ENCODE measurements at places on chromosomes 3 and 15.

- H3K4me1 ChIP-seq = no peaks in the 10 kb centered on the region
- H3K27me3 ChIP-seq = no peaks in the 10 kb centered on the region
- no peak overlapping the region for H3K27ac ChIP-seq
- H3K4me3 ChIP-seq = no peak overlapping the region
- DNase-seq = no peak
Observed at GRCh38 chr15:95134431-95135110, 903.2 kb downstream of the MCTP2 start.

DNA sequence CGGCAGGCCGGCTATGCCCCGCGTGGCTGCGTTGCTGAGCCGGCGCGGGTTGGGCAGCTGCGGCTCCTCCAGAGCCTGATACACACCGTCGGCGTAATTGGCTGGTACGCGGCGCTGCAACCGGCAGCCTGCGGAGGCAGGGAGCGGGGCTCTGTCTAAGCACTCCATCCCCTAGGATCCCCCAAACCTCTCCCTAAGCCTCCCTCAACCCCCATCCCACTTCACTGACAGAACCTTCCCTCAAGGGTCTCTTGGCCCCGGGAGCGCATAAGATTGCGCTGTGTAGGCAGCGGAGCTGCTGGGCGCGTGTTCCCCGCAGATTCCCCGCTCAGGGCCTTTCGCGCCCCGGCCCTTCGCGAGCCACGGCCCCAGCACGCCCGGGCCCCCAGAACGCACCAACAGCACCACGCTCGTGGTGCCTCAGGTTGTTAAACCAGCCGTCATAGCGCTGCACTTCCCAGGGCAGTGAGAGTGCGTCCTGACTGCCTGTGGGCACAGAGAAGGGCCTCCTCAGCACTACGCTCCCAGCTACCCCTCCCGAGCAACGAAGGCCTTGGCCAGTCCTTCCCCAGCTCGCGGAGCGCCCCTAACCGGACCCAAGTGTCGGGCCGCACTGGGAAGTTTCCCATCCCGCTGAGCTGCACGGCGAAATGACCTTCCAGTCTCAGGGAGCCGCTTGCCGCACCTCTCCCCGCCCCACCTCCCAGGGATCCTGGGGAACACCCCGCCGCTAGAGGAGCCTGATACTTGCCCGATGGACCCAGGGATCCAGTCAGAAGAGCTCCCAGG is 1.2 kb downstream of the DUOX2 start:
- no peaks in the 10 kb centered on the region for H3K36me3 ChIP-seq
- no peak overlapping the region for H3K4me3 ChIP-seq
- H3K4me1 ChIP-seq = peaks cover 52% of the 10 kb centered on the region

- no peak overlapping the region for H3K4me3 ChIP-seq
- no peaks in the 10 kb centered on the region for H3K4me1 ChIP-seq
- no peak for DNase-seq
- no peaks in the 10 kb centered on the region for H3K27me3 ChIP-seq
Observed at GRCh38 chr15:35583863-35584528, 38.0 kb upstream of the DPH6 start.

GRCh38 chr3:129705274-129705673 is 98.8 kb upstream of the PLXND1 start:
- H3K4me3 ChIP-seq = no peak overlapping the region
- no peak overlapping the region for H3K27ac ChIP-seq
- H3K4me1 ChIP-seq = no peaks in the 10 kb centered on the region
- DNase-seq = no peak
- no peaks in the 10 kb centered on the region for H3K27me3 ChIP-seq

DNA sequence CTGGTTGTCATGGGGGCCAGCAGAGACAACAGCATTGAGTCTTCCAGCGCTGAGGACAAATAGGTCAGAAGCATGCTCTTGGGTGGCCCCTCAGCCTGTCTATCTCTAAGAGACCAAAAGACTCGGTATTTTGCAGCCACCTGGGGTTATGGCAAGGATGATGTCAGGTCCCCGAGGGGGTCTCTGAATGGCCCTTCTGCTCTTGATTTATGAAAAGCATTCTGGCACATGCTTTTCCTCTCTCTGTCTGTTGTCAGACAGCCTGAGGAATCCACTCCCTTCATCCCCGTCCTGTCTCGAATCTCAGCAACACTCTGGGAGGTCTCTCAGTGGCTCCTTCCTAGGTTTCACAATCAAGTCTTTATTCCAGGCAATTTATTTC is 156.6 kb upstream of the RGMA start:
- H3K36me3 ChIP-seq = no peaks in the 10 kb centered on the region
- H3K4me1 ChIP-seq = no peaks in the 10 kb centered on the region
- DNase-seq = no peak
- no peak overlapping the region for H3K4me3 ChIP-seq
- no peaks in the 10 kb centered on the region for H3K27me3 ChIP-seq

GRCh38 chr3:128824132-128824850 is 55.1 kb upstream of the ACAD9 start:
- H3K4me1 ChIP-seq = no peaks in the 10 kb centered on the region
- no peaks in the 10 kb centered on the region for H3K27me3 ChIP-seq
- DNase-seq = no peak
- peaks cover 1% of the 10 kb centered on the region for H3K36me3 ChIP-seq
- H3K4me3 ChIP-seq = no peak overlapping the region

DNA sequence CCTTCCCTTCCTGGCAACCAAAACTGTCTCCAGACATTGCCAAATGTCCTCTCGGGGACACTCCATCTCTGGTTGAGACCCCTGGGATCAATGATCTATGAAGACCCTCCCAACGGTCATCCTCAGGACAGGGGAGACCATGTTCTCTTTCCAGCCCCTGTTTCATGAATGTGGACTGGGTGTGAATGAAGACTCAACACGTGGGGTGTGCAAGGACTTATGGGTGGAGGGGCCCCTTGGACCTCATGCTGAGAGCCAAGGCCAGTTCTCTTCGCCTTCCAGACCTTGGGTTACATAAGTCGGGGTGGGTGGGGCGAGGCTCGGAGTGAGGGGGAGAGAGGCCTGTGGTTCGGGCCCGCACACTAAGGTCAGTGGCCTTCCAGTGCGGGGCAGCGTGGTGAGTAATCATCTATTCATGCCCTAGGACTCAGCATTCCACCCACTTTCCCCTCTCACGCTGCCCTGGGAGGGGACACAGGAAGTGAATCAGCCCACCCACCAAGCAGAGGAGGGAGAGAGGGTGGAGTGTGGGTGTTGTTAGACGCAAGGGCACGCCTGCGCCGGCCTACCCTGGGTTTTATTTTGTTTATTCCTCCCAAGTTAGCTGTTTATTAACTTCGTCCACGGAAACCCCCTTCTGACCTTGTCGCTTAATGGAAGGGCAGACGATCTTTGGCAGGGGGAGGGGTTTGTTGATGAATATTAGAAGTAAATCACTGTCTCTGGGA is 6.7 kb downstream of the PAQR5 start:
- peaks cover 14% of the 10 kb centered on the region for H3K27me3 ChIP-seq
- H3K27ac ChIP-seq = no peak overlapping the region
- no peaks in the 10 kb centered on the region for H3K4me1 ChIP-seq

DNA sequence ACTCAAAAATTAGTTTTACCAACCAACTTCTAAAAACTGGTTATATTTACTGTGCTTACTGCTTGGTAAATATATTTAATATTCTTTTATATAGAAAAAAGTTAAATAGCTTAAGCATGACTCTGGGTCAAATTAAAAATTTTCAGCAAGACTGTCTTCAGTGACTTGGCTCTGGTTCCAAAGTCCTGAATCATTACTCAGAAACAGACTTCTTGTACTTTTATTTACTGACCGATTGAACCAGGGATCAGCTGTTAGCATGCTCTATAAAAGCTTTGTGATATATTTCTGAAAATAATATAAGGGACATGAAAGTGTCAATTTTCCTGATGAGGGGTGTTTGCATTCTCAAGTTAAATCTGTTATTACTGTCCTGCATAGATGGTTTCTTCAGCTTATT is 164.3 kb downstream of the MCTP2 start:
- DNase-seq = no peak
- H3K27me3 ChIP-seq = no peaks in the 10 kb centered on the region
- no peaks in the 10 kb centered on the region for H3K4me1 ChIP-seq
- H3K36me3 ChIP-seq = peaks cover 4% of the 10 kb centered on the region
- no peak overlapping the region for H3K27ac ChIP-seq

DNA sequence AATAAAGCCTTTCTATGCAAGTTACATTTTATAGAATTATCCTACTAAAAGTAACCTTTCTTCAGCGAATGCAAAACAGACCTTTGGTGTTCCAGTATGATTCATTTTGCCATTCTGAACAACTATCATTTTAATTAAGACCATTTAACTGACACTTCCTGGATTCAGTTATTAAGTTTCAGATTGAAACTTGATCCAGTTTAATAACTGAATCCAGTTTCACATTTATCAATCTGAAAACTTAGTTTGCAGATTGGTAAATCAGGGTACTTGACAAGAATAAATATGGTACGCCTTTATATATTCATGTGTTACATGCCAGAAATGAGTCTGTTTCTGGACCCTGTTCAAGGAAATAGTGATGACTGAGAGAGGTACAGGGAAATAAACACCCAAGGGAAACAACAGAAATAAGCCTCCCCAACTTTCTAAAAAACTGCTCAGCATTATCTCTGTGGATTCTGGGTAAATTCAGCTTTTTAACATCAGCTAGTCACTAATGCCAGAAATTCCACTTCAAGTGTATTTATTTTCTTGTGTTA is 23.3 kb upstream of the NFKBIZ start:
- peaks cover 31% of the 10 kb centered on the region for H3K4me1 ChIP-seq
- H3K27ac ChIP-seq = peak overlapping the region; percentile 93
- H3K4me3 ChIP-seq = no peak overlapping the region
- H3K36me3 ChIP-seq = peaks cover 10% of the 10 kb centered on the region
- H3K27me3 ChIP-seq = no peaks in the 10 kb centered on the region
- DNase-seq = no peak

GRCh38 chr3:59304296-59304695 is 254.5 kb upstream of the CFAP20DC start:
- H3K27me3 ChIP-seq = no peaks in the 10 kb centered on the region
- no peaks in the 10 kb centered on the region for H3K36me3 ChIP-seq
- H3K4me3 ChIP-seq = no peak overlapping the region
- DNase-seq = no peak
- no peak overlapping the region for H3K27ac ChIP-seq

DNA sequence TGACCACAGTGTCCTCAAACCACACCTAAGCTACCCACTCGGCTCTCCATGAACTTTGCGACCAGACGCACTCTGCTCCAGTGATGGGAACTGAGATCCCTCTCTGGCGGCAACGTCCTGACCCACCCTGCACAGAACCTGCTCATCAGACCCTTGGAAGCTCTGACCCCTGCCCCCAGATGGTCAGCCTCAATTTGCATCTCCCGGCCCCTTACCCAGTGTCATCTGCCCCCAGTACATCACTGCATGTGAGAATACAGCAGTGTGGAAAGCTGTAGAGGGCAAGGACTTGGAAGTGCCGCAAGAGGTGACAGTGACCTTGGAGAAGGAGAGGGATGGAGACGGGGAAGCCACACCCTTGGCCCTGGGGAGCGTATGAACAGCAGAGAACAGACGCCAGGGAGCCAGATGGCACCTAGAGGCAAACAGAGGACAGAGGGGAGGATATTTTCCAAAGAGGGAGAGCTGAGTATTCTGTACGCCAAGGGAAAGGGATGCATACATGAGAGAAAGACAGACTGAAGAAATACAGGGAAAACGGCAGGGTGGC is 192.0 kb downstream of the XXYLT1 start:
- H3K36me3 ChIP-seq = no peaks in the 10 kb centered on the region
- DNase-seq = no peak
- H3K4me1 ChIP-seq = no peaks in the 10 kb centered on the region
- H3K4me3 ChIP-seq = no peak overlapping the region
- no peaks in the 10 kb centered on the region for H3K27me3 ChIP-seq
- H3K27ac ChIP-seq = no peak overlapping the region

DNA sequence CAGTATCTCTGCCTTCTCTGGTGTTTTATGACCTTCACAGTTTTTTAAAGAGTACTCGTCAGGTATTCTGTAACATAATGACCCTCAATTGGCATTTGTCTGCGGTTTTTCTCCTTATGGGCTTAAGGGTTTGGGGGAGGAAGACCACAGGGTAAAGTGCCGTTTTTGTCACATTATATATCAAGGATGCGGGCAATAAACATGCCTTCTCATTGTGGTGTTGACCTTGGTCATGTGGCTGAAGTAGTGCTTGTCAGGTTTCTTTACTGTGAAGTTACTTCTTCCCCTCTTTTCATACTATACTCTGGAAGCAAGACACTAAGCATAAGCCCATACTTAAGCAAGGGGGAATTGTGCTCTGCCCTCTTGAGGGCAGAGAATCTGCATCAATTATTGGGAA is 16.6 kb downstream of the CAPN3 start:
- H3K36me3 ChIP-seq = no peaks in the 10 kb centered on the region
- H3K27me3 ChIP-seq = no peaks in the 10 kb centered on the region
- no peak for DNase-seq
- H3K4me3 ChIP-seq = no peak overlapping the region
- no peaks in the 10 kb centered on the region for H3K4me1 ChIP-seq
- H3K27ac ChIP-seq = no peak overlapping the region

GRCh38 chr15:62887113-62887570 is 155.4 kb upstream of the TPM1 start:
- H3K27ac ChIP-seq = no peak overlapping the region
- DNase-seq = no peak
- H3K27me3 ChIP-seq = peaks cover 8% of the 10 kb centered on the region

- DNase-seq = no peak
- no peak overlapping the region for H3K27ac ChIP-seq
- no peaks in the 10 kb centered on the region for H3K4me1 ChIP-seq
- H3K36me3 ChIP-seq = no peaks in the 10 kb centered on the region
- H3K4me3 ChIP-seq = no peak overlapping the region
- H3K27me3 ChIP-seq = no peaks in the 10 kb centered on the region
Observed at GRCh38 chr3:24854748-24855147, 360.1 kb upstream of the THRB start.

DNA sequence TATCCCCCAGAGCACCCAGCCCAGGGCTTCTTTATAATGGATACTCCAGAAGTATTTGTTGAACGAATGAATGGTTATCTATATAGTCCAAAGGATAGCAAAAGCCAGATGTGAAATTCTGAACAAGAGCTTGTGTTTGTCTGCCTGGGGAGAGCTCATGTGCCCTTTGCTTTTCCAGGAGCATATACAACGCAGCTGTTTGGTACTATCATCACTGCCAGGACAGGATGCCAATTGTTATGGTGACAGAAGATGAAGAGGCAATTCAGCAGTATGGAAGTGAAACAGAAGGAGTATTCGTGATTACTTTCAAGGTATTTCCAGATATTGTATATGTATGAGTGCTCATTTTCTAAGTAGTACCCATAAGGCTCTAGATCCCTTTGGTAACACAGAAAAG is 15.2 kb downstream of the DIS3L start:
- no peak overlapping the region for H3K4me3 ChIP-seq
- H3K4me1 ChIP-seq = no peaks in the 10 kb centered on the region
- no peak overlapping the region for H3K27ac ChIP-seq

DNA sequence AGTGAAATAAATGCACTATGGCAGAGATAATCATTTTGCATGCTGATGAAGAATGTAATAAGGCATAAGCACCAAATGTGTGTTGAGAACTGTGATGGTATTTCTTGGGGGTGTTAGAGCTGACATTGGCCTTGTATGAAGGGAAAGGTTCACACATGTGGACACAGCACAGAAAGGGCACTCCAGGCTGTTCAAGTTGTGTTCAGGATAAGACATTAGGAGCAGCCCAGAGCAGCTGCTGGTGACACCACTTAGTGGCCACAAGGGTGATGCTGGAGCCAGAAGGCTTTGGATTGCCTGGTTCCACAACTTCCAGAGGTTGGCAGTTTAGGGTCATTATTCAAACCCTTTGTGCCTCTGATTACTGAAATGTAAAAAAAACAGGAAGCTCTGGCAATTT is 155.4 kb downstream of the GOLGA6L6 start:
- no peak overlapping the region for H3K27ac ChIP-seq
- no peak for DNase-seq
- no peaks in the 10 kb centered on the region for H3K27me3 ChIP-seq
- H3K4me3 ChIP-seq = no peak overlapping the region
- no peaks in the 10 kb centered on the region for H3K4me1 ChIP-seq

GRCh38 chr3:65844370-65844769 is 194.3 kb downstream of the MAGI1 start:
- H3K27ac ChIP-seq = no peak overlapping the region
- no peak overlapping the region for H3K4me3 ChIP-seq
- H3K27me3 ChIP-seq = no peaks in the 10 kb centered on the region

Measured in CD4-positive, alpha-beta T cell (primary cell).